RKO (cell line): ENCODE measurements at places on chromosomes 5 and 9.

DNA sequence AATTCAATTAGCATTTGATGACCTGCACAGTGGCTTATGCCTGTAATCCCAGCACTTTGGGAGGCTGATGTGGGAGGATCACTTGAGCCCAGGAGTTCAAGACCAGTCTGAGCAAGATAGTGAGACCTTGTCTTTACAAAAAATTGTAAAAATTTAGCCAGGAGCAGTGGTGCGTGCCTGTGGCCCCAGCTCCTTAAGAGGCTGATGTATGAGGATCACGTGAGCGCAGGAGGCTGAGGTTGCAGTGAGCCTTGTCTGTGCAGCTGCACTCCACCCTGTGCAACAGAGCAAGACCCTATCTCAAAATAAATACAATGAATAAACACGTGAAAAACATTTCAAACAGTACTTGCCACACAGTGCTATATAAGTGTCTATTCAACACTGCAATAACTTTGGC lies 4.2 kb downstream of the ABCA1 start:
- no peak for DNase-seq

- no peak for DNase-seq
Measured at GRCh38 chr9:76652894-76653293, 111.3 kb upstream of the PCA3 start.

- DNase-seq: no peak
Measured at GRCh38 chr9:27386571-27387091, 89.7 kb upstream of the EQTN start.

DNA sequence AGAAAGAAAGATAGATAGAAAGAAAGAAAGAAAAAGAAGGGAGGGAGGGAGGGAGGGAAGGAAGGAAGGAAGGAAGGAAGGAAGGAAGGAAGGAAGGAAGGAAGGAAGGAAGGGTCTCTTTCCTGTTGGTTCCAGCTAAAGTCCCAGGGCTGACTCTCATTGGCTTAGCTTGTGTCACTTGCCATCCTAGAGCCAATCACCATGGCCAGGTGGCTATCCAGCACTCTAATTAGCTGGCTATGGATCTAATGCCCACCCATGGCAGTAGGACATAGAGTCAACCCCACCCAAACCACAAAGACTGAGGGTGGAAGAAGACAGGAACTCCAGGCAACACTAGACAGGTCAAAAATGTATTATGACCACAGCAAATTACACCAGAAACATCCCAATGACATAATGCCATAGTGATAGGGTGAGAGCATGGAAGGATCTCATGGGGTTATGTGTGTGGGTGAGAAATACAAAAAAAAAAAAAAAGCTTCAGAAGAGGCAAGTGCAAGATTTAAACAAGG lies 10.8 kb upstream of the CPLX2 start:
- no peak for DNase-seq

DNA sequence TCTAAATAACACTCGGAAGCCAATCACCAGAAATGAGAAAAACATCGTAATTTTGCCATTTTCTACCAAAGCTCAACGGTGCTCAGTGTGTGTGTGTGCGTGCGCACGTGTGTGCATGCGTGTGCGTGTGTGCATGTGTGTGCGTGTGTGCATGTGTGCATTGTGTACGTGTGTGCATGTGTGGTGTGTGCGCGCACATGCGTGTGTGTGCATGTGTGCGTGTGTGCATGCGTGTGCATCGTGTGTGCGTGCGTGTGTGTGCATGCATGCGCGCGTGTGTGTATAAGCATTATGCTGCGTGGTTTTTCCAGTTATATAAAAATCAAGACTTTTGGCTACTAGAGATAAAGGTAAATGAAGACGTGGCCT lies 165.0 kb downstream of the DAB2IP start:
- no peak for DNase-seq
